Thyroid gland (tissue), 4 donors: ENCODE measurements at places on chromosomes 3 and 15. TPM values are rescaled to one million over a fixed set of nuclear protein-coding genes. Genes with fewer than 3 reads are reported as not detected.
A peak's percentile ranks its signal among the peaks of the same experiment; 100 is the strongest.

GRCh38 chr3:166527325-166527724 is 690.1 kb upstream of the BCHE start:
- no peak for DNase-seq

DNA sequence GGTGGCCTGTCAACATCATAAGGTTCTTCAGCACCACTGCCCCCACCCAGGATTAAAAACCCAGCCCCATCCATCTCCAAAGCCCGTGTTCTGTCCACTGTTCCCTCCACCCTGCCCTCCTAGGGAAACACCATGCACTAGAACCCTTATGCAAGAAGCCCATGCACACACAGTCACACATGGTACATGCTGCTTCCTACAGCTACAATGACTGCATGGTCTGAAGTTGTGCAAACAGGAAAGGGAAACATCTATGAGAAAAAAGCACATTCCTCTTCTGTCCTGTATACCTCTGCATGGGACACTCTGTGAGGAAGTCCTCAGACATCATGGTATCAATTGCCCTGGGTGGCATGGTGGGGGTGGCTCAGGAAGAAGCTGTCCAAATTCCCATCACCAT is 108.6 kb upstream of the MRPS22 start:
- DNase-seq: no peak

HCN4 gene
- total RNA-seq: under 0.01 TPM

- no peak for DNase-seq
Measured at GRCh38 chr3:87797872-87798566, 260.8 kb downstream of the CGGBP1 start.

CHRFAM7A gene
- total RNA-seq: 14.4 TPM

- no peak for DNase-seq
Measured at GRCh38 chr3:24388611-24389010, 106.0 kb downstream of the THRB start.

GRCh38 chr3:54349691-54350090 is 227.3 kb downstream of the CACNA2D3 start:
- no peak for DNase-seq

DNA sequence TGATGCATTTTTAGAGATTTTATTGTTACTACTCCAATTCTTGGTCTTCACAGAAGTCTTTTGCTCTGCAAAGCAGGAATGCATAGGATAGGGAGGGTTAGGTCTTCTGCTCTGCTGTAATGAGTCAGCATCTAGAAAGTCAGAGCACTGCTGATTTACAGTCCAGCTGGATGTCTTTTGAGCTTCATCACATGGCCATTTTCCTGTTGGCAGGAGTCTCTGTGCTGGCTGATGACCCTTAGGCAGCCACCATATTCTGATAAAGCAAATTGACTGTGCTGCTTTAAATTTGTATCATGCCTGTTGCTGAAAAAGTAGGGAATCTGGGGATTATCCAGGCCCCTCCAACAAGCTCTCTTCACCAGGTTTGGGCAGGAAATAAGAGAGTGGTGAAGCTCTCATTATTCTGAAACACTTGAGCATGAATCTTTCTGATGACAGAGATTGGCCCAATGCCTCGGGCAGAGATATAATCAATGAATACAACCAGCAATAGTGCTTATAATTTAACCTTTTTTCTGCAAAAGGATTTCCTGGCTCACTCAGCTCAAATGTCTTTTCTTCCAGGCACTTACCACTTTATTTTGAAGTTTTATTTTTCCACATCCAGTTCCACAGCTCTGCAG is 9.7 kb upstream of the CRBN start:
- DNase-seq: no peak

RAB7A gene
- 109 TPM for total RNA-seq

GRCh38 chr3:5217824-5218595 is 30.5 kb downstream of the EDEM1 start:
- DNase-seq: peak; percentile 36

- DNase-seq: no peak
Measured at GRCh38 chr3:425079-425478, 228.5 kb downstream of the CHL1 start.

DNA sequence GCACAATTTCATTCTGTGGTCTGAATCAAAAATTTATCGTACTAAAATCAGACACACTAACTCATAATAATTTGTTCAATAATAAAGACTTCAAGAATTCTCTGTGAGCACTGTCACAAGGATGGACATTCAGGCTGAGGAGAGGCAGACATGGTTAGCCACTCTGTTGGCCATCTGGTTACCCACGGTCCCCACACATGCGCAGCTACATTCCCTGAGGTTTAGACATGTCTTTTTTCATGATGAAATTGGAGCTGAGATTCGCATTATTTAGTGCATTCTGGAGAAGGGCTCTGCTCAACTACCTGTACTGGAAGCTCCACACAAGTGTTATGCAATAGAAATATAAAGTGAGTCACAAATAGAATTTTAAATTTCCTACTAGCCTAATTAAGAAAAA is 156.9 kb downstream of the SUCNR1 start:
- no peak for DNase-seq

DNA sequence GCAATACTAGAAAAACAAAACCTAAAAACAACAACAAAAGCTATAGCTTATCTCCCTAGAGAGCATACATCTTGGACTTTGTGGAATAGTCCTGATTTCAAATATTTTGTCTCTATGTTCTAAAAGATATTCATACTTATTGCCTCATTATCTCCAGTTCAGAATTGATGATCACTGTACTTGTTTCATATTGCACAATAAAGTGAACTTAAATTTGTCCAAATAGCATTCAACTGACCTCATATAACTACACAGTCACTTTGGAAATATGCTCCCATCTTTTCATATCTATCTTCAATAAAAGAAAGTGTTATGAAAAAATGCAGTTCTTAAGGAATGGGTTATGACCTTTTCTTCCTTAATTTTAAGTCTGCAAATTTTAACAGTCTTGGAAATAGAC is 228.6 kb upstream of the CMC1 start:
- no peak for DNase-seq

- DNase-seq: no peak
Measured at GRCh38 chr3:14201940-14202684, 23.5 kb downstream of the LSM3 start.

CFAP20DC gene
- 0.92 TPM for total RNA-seq

DNA sequence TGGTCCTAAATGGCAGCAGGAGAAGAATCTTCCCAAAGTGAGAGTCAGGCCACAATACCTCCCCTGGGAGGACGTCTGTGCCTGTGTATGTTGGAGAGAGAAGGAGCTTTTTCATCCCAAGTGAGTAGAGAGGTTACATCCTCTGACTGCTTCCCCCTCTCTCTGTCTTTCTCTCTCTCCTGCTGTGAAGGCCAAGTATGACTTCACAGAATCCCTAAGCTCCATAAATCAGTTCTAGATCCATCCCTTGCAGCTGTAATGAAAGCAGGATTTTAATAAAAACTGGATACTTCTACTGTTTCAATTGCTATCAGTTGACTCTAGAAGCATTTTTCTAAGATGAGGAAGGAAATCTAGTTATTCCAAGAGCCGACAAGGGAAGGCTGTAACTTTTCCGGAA is 389.1 kb upstream of the PROK2 start:
- no peak for DNase-seq

- DNase-seq: no peak
Measured at GRCh38 chr15:45100884-45101625, 12.9 kb downstream of the DUOX2 start.

- no peak for DNase-seq
Measured at GRCh38 chr3:58704745-58705144, 38.2 kb upstream of the FAM3D start.

GRCh38 chr15:32718821-32719716 is 1.3 kb downstream of the GREM1 start:
- peak; percentile 37 for DNase-seq

COL6A5 gene
- not detected for total RNA-seq

DNA sequence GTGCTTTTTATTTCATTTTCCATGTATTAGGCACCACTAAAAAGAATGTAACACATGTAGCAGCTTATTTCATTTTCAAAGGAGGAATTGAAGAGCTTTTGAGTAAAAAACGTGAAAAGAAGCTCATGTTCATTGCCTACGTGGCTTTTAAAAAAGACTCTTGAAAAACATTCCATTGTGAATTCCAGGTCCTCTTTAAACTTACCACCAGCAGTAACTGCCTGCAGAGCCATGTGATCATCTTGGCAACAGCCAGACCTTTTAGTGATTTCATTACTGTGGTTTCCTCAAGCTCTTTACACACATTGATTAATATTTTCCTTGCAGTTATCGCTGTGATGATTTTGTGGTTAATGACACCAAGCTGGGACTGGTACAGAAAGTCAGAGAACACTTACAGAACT is 43.8 kb upstream of the FBXL22 start:
- peak; percentile 67 for DNase-seq

GRCh38 chr15:41653760-41654159 is 6.4 kb upstream of the MGA start:
- no peak for DNase-seq

DNA sequence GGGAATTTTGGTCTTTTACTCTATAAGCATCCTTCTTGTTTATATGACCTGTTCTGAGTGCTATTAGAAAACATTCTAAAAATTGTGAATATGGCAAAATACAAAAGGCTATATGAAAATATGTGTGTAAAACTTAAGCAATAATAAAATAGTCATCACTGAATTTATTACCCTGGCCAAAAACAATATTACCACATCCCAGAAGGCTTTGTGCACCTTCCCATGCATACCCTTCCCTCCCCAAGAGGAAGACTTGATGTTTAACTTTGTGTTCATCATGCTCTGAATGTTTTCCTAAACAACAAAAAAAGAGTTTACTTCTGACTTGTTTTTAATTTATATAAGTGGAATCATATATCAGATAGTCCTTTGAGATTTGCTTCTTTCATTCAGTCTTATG is 155.1 kb upstream of the TNIK start:
- no peak for DNase-seq

DNA sequence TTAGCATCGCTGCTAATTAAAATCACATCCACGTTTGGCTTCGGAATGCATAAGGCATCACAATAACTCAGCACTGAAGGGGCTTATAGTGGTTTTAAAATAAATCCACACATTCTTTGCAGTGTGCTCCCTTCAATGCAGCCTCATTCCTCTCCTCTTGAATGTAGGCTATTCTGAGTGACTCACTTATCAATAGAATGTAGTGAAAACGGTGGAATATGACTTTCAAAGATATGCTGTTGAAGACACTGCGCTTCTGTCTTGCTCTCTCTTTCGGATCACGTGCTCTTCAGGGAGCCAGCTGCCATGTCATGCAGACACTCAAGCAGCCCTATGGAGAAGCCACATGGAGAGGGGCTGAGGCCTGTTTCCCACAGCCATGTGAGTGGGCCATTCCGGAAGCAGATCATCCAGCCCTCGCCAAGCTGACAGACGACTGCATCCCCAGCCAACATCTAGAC is 87.4 kb downstream of the CRYGS start:
- no peak for DNase-seq
